Calu3 (cell line): ENCODE measurements at places on chromosomes 6 and 20. TPM values are rescaled to one million over a fixed set of nuclear protein-coding genes. Genes with fewer than 3 reads are reported as not detected.

- no peak overlapping the region for H3K27ac ChIP-seq
- H3K4me3 ChIP-seq: no peak overlapping the region
- H3K4me1 ChIP-seq: no peaks in the 10 kb centered on the region
- no peaks in the 10 kb centered on the region for H3K36me3 ChIP-seq
Observed at GRCh38 chr6:107830060-107830459, 5.9 kb upstream of the SCML4 start.

DNA sequence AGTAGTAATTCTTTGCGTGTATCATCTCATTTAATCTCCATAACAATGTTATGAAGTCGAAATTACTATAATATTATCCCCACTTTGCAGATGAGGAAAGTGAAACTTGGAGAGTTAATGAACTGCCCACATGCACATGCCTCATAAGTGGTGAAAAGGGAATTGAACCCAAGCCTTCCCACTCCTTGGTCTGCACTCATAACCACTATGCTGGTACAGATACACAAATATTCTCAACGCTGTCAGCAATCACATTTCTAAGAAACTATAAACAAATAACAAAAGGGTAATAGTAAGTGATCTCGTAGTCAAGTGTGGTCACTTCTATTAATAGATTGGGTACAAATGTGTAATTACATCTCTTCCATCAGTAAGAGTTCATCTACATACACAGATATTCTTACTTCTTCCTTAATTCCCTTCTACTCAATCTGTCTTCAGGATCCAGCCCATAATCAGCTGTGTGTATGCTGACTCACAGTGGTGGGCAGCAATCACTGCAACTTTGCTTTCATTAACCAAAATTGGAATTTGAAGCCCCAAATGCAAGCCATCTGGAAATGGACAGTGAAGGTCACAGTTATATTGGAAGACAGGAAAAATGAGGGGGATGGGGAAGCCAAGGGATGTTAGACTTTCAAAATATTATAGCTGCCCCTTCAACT lies 6.6 kb downstream of the PRSS35 start:
- H3K36me3 ChIP-seq: no peaks in the 10 kb centered on the region
- no peak overlapping the region for H3K4me3 ChIP-seq
- DNase-seq: no peak

RALGAPA2 gene
- 26.3 and 28.5 TPM in 2 replicates for total RNA-seq

SIRPD gene
- total RNA-seq: not detected in 2 replicates

TRAPPC3L gene
- not detected in 2 replicates for total RNA-seq

SPATS1 gene
- not detected in 2 replicates for total RNA-seq

BANF2 gene
- total RNA-seq: not detected in 2 replicates

RREB1 gene
- total RNA-seq: 38.4 and 42.9 TPM in 2 replicates

ZSCAN31 gene
- 4.9 and 5.8 TPM in 2 replicates for total RNA-seq

DEFB132 gene
- total RNA-seq: not detected in 2 replicates

KAT14 gene
- total RNA-seq: 3.1 and 4.4 TPM in 2 replicates
